Activated CD4-positive, alpha-beta T cell treated with anti-CD3 and anti-CD28 coated beads, Interleukin-2, amount 50 U/mL, for 24 hours (primary cell): ENCODE measurements at places on chromosomes 3 and 15.

GRCh38 chr3:187925326-187925725 lies 180.1 kb upstream of the BCL6 start:
- no peak for DNase-seq

GRCh38 chr15:72824112-72824511 lies 40.6 kb upstream of the ADPGK start:
- no peak for DNase-seq

DNA sequence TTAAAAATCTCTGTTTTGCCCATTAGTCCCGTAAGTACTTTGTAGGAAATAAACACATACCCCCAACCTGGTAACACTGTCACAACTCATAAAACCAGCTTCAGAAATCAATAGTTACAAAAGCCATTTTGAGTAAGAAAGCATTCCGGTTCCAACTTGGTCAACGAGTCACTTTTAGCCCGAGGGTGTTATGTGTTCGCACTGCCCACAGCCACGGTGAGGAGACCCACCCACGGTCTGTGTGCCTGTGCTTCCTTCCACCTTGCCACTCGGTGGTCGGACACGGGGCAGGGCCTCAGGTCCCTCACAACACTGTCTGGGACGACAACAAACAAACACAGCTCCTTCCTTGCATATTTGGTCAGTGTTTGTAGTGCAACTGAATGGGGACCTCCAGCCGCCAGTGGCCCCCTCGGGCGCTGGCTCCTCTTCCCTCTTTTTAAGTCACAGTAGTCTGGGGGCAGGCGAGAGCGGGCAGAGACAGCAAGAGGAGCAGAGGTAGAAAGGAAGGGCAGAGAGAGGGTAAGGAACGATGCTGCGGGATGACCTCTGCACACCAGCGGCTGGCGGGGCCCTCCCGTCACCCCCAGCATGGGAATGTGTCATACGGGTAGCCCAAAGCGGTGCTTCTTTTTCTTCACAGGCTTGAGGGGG lies 5.2 kb upstream of the MUSTN1 start:
- no peak for DNase-seq

DNA sequence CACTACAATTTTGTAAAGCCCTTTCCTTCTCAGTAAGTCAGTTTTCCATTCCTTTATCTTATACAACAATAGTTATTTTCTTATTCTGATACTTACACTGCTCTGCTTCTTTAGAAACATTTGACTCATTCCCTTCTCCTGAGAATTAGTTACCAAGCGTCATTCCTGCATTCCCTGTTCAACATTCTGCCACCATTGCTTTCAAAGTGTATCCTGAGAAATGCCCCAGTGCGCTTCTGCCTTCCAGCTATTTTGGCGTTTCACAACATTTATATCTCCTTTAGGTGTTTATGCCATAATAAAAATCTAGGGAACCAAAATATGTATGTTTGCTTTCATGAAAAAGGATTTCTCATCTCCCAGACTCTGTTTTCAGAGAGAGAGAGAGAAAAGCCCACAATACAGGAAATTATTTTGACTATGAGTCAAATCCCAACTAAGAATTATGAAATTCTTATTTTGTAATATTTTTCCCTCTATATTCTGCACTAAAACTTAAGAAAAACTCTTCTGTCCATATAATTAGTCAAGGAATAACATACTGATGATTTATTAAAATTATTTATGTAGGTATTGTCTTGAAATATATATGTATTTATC lies 118.2 kb upstream of the RAP2B start:
- no peak for DNase-seq

- DNase-seq: no peak
Measured at GRCh38 chr15:26231096-26231495, 368.0 kb upstream of the ATP10A start.

- no peak for DNase-seq
Measured at GRCh38 chr15:70833861-70834765, 19.8 kb downstream of the LARP6 start.

- no peak for DNase-seq
Measured at GRCh38 chr3:157754451-157754850, 251.2 kb upstream of the VEPH1 start.

GRCh38 chr3:107684431-107684925 lies 161.7 kb downstream of the BBX start:
- DNase-seq: no peak

DNA sequence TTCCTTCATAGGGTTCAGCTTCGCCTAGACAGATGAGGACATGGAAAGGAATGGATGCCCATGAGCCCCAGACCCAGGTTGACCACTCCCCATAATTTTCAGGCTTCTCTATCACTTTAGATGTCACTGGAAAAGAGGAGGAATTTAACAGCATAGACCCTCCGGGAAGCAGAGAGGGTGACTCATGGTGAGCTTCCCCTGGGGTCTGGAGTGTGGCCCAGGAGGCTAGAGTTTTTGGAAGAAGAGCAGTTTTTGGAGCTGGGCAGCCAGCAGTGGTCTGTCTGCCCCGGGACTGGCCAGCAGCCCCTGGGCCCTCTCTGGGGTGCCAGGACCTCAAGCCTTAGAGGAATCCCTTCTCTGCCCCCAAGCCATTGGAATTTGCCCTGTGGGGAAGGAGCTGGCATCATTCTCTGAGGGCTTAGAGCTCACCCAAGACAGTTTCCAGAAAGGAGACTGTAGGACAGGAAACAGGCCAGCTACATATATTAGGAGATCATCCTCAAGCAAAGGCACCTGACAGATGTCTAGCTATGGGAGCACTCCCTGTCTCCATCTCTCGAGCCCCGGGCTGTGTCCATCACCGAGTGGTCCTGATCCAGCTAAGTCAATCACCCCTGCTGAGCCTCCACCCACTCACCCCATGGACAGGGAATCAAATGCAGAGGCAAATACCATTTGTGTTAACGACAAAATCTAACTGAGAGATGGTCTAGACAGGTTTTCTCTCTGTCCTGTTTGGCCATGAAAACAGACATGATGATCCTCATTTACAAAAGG lies 67.3 kb downstream of the MEGF11 start:
- no peak for DNase-seq

GRCh38 chr15:68620721-68621527 lies 42.1 kb downstream of the CORO2B start:
- no peak for DNase-seq

DNA sequence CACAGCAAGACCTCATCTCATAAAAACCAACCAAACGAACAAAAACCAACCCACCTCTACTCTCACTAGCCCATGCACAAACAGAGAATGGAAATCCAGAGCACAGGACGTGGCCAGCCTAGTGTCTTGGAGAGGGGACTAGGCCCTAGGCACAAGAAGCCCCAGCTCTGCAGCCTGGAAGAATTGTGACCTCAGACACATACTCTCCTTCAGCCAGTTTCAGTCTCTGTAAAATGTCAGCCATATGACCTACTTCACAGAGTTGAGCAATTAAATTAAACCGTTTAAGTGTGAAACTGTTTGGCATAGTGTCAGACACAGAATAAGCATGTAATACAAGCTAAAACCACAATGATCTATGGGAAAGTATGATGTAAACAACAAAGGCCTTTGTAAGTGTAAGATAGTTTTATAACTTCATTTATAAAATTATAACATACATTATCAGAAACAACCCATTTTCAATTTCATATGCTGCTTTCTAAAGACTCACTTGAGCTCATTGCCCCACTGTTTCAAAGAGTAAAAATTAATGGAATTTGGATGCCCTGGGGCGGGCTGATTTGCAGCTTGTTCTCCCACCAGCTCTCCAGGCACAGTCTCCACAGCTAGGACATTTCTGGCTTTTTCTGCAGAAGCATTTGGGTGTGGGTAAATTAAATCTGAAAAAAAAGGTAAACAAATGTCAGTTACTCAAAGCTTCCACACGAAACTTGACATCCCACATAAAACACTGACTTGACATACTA lies 32.9 kb downstream of the TBC1D2B start:
- DNase-seq: no peak

- no peak for DNase-seq
Measured at GRCh38 chr3:127112796-127113570, 79.9 kb upstream of the PRR23E start.

GRCh38 chr15:61681676-61682075 lies 378.6 kb downstream of the VPS13C start:
- no peak for DNase-seq

GRCh38 chr3:45558431-45558830 lies 36.1 kb upstream of the LIMD1 start:
- DNase-seq: no peak

DNA sequence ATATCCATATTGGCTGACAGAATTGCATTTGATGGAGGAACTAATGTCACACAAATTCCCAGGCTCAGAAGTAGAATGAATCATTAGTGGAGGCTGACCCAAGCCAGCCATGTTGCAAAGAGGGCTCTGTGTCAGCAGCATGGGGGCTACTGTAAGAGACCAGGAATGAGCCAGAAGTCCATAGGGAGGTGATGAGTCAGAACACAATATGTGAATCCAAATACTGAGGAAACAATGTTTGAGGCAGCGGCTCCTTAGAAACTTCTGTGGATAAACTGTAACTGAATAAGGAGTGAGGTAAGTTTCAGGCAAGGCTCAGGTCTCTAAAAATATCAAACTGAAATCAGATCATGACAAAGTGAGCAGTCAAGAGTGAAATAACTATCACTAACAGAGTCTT lies 170.7 kb downstream of the WDR72 start:
- no peak for DNase-seq

- DNase-seq: no peak
Measured at GRCh38 chr3:38343797-38344594, 2.6 kb upstream of the XYLB start.

DNA sequence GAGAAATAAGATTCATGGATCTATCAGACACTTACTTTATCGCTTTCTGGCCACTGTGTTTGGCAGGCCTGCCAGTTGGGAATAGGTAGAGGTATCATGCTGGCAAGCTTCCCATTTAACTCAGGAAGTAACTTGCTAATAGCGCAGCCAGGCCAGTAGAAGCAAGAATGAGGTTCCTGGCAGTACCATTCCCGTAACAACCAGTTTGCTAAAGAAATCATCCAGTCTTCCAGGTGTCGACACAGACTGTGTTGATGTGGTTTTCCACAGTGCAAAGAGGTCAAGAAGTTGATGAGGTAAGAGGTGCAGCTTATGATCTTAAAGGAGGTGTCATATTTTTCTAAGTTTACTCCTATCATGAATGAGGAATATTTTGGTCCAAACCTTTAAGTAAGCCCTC lies 46.2 kb downstream of the DPH6 start:
- no peak for DNase-seq

DNA sequence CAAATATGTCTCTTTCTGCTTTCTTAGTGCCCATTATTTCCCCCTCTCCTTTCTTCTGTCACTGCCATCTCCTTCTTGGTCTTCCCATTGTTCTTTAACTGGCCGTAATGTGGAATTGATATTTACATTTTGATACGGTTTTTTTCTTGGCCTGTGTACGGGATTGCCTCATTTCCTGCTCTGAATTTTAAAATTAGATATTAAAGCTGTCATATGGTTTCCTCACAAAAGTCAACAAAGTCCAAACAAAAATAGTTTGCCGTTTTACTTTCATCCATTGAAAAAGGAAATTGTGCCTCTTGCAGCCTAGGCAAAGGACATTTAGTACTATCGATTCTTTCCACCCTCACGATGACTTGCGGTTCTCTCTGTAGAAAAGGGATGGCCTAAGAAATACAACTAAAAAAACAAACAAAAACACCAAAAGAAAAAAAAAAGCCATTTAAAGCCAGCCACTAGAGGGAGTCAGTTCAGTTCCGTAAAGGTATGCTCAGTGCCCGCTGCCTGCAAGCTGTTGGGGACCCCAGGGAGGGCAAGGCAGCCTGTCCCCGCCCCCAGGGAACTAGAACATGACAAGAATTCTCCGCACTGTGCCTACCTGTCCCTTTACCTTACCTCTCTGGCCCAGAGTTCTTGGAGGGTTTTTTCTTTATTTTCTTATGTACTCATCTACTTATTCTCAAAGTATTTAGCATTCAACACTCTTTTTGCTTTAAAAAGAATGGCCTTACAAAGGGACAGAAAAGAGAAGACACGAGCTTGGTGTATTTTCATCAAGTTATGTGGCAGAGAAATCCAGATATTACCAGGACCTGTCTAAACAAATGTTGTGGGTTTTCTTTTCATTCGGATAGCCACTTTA lies 30.0 kb upstream of the NR2E3 start:
- no peak for DNase-seq

DNA sequence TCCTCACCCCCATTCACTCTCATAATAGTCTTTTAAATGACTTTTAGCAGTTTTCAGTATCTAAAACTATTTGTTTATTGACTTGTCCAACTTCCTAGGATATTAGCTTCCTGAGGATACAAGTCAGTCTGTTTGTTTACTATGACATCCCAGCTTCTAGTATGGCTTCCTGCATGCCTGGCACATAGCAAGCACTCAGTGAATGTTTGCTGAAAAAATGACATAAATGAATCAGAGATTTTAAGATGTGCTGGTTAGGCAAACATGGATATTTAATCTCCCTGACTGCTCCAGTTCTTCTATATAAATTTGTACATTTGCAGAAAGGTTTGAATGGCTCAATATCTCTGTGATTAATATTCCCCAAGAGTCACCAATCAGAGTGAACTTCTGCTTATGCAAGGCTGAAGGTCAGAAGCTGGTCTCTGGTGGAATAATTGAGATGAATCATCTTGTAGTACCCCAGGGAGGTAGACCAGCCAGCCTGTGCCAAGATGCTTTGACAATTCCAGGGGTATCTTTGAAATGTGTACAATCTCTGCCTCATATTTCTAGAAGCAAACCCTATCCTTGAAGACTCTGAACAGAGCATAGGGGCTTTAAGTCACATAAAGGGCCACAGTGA lies 219.0 kb upstream of the LMCD1 start:
- DNase-seq: no peak
